ENCODE measurements at places on chromosomes 3 and 15.

DNA sequence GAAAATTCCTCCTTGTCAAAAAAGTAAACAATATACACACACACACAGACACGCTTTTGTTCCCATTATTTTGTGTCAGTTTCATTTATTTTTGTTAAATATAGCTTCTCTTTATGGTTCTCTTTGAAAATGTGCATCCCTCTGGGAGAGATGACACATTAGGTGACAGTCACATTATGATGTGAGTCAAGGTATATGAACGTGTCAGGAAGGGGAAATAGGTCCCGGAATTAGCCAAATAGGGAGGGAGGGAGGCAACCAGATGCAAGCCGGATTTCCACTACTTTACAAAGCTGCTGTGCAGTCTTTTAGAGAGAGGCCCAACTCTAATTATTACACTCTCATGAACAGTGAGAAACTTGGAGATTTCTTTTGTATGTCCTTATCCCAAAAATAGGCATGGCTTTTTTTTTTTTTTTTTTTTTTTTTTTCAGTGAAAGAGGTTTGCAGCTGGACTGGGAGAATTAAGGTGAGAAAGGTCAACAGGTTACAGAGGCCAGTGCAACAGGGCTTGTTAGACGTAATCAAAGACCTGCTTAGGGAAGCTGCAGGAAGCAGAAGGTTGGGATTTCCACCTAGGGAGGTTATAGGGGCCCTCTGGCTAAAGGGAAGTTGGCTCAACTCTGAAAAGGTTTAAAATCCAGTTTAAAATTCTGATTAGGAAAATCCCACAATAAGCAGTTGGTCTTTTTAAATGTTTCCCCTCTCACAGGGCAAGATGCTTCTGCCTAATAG is 240.5 kb upstream of the UBE2E1 start:
- no peak for DNase-seq

DNA sequence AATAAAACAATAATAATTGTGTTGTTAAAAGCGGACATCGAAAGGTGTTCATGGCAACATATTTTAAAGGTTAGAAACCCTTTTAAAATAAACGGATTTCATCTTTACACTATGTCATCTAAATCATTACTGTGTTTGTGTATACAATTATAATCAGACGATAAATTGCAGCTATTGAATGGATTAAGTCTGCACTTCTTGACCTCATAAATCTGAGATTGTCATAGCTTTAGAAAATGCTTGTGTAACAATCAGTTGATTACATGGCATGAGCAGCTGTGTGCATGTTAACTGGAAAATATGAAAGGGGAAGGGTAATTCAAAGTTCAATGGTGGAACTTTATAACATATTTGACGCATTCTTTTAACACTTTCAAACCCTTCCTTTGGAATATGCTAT is 152.4 kb upstream of the MDFIC2 start:
- no peak for DNase-seq

- no peak for DNase-seq
These were observed 109.1 kb downstream of the POLQ start for GRCh38 chr3:121436641-121437040.

- DNase-seq, result no peak
These were observed 55.9 kb upstream of the OSBPL11 start for GRCh38 chr3:125651244-125651643.

- no peak for DNase-seq
These were observed 20.4 kb downstream of the KPNA4 start for GRCh38 chr3:160544844-160545503.

GRCh38 chr15:46442901-46443590 is 808.2 kb downstream of the SQOR start:
- no peak for DNase-seq
